WERI-Rb-1 (cell line): ENCODE measurements at places on chromosomes 2 and 18.
A peak's percentile ranks its signal among the peaks of the same experiment; 100 is the strongest.

GRCh38 chr2:2898744-2899143 is 478.9 kb downstream of the EIPR1 start:
- DNase-seq: no peak

- no peak for DNase-seq
Measured at GRCh38 chr18:40902436-40902835, 1052.6 kb upstream of the PIK3C3 start.

DNA sequence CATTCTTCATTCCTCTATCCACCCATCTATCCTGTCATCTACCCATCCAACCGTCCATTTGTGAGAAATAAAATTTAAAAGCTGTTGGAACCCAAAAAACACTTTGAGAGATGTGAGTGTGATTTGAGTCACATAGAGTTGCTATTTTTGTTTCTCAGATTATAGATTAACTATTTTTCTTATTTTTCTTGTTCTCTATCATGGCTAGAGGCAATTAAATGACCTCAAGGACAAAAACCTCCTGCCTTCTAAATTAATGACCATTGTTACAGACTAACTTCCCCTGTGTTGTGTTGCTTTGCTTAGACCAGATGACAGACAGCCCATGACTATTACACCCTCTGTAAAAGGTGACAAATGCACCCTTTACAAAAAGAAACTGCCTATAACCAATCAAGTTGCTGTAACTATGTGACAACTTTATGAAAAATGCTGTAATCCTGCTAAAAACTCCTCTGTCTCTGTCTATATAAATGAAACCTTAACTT is 207.9 kb upstream of the CXCR4 start:
- DNase-seq: no peak

GRCh38 chr18:36308711-36309435 is 11.4 kb downstream of the FHOD3 start:
- no peak for DNase-seq

DNA sequence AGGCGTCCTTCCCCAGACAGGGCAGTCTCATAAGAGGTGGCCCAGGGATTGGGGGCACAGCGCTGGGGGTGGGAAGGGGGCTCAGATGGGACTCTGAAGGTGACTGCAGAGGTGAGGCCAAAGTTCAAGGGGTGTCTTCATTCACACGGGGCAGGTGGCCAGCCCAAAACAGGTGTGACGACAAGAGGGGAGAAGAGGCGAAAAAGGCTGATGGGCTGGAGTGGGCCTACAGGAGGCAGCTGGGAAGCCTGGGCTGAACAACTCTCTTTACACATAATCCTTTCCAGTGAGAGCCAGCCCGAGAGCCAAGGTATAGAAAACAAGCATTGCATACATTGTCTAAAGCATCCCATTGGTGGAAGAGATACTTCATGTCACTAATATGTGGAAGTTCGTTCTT is 130.9 kb upstream of the ASB18 start:
- DNase-seq: no peak

GRCh38 chr2:240121190-240121589 is 14.9 kb downstream of the COPS9 start:
- no peak for DNase-seq

DNA sequence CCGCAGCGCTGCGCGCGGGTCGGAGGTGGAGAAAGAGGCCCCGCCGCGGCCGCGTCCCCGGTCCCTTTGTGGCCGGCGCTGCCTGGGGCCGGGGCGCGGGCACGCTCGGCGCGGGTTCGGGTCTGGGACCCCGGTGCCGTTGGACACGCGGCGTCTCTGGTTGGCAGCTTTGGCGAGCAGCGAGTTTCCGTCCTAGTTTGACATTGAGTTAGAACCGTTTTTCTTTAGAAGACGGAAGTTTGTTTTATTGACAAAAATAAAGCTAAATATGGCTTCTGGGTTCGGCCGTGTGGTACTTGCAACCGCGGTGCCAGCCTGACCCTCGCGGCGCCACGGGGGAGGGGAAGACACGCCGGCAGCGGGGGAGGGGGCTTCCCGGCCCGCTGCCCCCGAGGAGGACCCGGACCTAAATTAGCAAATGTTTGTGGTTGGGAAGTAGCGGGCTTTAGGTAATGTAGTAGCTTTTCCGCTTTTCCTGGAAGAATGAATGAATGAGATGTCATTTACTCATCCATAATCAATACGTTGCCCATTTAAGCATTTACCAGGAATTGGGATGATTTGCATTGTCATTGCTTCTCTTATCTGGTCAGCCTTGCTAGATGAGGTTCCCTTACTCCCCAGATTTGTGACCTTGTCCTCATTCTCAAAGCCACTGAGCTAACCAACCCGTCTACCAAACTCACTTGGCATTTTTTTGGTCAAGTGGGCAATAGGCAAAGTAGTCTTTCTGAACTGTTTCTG is 530 bp downstream of the GALNT1 start:
- DNase-seq: peak; percentile 22
